ENCODE measurements at places on chromosomes 16 and 17.

DNA sequence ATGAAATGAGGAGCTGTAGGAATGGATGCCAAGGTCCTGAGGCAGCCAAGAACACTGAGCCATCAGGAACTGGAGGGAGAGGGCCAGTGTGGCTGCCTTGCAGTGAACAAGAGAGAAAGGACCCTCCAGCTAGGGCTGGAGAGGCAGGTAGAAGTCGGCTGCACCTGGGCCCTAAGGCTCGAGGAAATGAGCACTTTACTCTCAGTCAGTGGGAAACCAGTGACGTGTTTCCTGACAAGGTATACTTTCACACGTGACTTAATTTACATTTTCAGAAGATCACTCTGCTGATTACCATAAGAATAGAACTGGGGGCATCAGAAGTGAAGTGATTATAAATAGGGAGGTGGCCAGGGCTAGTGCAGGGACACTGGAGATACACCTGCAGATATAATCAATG, 115.2 kb downstream of the C17orf67 start:
- DNase-seq: no peak

DNA sequence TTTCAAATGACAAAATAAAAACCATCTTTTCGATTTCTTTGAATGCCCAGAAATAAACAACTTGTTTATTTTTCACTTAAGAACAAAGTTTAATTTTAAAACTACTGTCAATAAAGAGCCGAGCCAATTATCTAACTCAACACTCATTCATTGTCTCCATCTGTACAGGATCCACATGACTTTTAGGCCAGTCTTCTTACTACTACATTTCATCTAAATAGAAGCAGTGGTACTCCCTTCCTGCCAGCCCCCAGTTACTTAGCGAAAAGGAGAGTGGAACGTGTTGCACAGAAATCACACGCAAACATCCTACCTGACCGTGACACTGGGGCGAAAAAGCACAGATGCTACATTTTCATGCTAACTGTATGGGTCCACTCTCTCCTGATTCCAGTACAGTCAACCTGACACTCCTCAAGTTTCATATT, 1.2 kb downstream of the GNA13 start:
- DNase-seq: no peak

DNA sequence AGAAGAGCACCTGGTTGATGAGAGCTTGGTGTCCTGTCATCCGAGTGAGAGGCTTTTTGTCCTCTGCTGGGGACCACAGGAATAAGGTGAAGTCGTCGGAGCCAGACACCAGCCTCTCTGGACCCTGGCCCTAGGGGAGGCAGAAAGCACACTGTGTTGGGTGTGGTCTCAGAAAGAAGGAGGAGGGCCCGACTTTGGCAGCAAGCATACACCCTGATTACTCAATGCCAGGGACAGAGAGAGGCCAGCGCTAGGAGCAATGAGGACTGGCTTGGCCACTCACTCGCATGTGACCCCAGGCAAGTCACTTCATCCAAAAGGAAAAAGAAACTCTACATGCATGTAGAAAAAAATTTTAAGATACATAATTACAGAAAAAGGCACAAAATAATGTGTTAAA, 6.8 kb downstream of the NLE1 start:
- no peak for DNase-seq

DNA sequence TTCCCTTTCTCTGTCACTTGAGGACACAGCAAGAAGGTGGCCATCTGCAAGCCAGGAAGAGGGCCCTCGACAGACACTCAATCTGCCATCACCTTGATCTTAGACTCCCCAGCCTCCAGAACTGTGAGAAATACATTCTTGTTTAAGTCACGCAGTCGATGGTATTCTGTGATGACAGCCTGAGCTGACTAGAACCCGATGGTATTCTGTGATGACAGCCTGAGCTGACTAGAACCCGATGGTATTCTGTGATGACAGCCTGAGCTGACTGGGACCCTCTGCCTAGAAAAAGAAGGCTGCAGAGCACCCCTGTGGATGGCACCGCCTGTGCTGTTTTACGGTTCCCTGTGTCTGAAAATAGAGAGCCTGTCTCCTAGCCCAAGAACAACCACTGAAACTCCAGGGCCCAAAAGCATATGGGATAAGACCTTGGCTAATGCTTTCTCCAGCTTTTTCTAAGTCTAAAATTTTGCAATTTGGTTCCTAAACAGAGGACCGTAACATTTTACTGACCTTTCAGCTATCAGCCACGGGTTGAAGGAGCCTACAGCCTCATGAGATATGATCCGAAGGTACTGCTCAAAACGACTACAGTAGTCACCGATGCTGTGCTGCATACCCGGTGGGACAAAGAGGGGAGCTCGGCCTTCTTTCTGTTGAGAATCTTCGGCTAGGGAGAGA, 33.1 kb upstream of the PITPNM3 start:
- no peak for DNase-seq

DNA sequence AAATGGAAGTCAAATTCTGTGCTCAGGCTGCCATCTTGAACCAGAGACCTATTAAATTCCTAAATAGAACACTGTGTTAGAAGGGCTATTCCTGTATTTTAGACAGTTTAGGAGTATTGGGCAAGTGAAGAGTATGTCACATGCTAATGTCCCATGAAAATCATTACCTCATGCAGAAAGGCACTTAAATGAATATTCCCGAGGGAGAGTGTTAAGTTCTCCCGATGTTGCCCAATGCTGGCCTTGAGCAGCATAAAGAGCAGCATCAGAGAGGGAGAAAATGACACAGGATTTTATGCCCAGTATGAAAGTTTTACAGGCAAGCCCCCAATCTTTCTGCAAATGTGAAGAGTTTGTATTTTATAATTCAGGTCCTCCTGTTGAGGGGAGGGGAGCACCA, 28.2 kb upstream of the SHISA6 start:
- no peak for DNase-seq

- no peak for DNase-seq
Observed at GRCh38 chr16:73298562-73298961, 250.6 kb upstream of the ZFHX3 start.

GRCh38 chr17:9611557-9611956, 33.8 kb upstream of the USP43 start:
- no peak for DNase-seq

DNA sequence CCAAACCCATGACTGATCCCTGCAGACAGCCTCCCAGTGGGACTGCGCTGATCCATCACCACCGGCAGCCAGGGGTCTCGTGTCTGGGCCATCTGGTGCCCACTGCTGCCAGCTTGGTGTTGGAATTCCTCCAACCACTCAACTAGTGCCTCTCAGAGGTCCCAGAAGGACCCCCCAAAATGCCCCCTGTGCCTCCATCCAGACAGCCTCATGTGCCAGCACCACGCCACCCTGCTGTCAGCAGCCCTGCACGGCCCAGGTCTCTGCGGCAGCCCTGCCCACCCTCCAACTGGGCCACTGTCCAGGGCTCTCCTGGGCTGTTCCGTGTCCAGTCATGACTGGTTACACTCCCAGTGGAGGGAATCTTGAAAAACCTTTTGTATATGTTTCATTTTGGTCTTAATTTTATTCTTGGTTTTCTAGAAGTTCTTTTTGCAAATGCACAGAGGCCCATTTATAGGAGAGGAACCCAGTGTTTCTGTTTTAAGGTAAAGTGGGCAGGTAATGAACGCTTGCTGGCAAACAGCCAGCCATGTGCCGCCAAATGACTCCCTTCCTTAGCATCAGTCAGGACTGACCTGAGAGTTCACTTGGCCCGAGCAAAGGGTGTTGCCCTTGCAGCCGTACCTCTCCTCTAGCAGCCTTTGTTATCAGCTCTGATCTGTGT, 34.6 kb downstream of the GRIN2C start:
- no peak for DNase-seq

- peak; percentile 96 for DNase-seq
Observed at GRCh38 chr17:71180801-71181385, 939.9 kb upstream of the SOX9 start.

DNA sequence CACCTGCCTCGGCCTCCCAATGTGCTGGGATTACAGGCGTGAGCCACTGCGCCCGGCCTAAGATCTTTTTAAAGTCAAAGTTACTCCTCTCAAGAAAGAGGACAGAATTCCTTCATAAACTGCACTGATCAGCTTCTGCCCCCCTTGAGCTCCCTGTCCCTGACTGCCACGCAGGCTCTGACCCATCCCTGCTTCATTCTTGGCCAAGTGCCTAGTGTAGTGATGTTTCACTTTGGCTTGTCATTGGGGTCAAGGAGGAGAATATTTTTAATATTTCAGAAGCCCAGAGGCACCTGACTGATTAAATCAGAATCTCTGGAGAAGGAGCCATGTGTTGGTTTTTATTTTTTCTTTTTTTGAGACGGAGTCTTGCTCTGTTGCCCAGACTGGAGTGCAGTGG, 9.1 kb downstream of the MRM1 start:
- DNase-seq: no peak

- no peak for DNase-seq
Observed at GRCh38 chr16:85286951-85287814, 174.9 kb upstream of the CIBAR2 start.

- no peak for DNase-seq
Observed at GRCh38 chr16:13906168-13907089, 13.5 kb upstream of the ERCC4 start.

- no peak for DNase-seq
Observed at GRCh38 chr17:4845118-4845517, 12.0 kb downstream of the MINK1 start.

- DNase-seq: no peak
Observed at GRCh38 chr16:47895146-47895545, 260.6 kb downstream of the ABCC12 start.

- DNase-seq: no peak
Observed at GRCh38 chr17:33494151-33494550, 201.1 kb upstream of the ASIC2 start.

GRCh38 chr17:64974750-64975317, 55.6 kb upstream of the LRRC37A3 start:
- DNase-seq: no peak

- DNase-seq: no peak
Observed at GRCh38 chr17:80783486-80783885, 208.2 kb upstream of the CHMP6 start.
